ENCODE measurements at places on chromosomes 5 and 9. TPM values are rescaled to one million over a fixed set of nuclear protein-coding genes. Genes with fewer than 3 reads are reported as not detected.

Gene HTR4
- total RNA-seq: 0.26 TPM

Gene ADGRV1
- total RNA-seq: not detected

Gene FAM219A
- total RNA-seq: 17.6 TPM

Gene C5orf58
- total RNA-seq: not detected

Gene SKP2
- total RNA-seq: 62.6 TPM

Gene PCDHB13
- 5.1 TPM for total RNA-seq
